ENCODE measurements at places on chromosomes 5 and 9.

GRCh38 chr9:27189426-27189825 is 80.4 kb downstream of the TEK start:
- no peak for DNase-seq

GRCh38 chr5:107100121-107100520 is 570.6 kb downstream of the EFNA5 start:
- DNase-seq: no peak

DNA sequence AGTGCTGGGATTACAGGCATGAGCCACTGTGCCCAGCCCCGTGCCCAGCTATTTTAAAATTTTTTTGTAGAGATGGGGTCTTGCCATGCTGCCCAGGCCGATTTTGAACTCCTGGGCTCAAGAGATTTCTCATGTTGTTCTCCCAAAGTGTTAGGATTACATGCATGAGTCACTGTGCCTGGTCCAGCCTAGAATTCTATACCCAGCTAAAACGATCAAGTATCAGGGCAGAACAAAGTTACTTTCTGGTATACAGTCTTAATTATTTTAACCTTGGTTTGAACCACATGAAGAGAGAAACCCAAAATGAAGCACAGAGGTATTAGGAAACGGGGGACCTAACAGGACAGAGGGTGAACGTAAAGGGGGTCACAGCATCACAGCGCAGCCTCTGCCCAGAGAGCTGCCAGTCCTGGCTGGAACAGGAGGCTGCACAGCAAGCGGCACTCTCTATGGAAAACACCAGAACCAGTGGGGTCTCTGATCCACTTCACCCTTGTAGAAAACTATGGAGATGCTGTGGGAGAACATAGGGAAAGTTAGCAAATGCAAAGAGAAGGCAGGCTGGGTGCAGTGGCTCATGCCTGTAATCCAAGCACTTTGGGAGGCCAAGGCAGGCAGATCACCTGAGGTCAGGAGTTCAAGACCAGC is 10.2 kb downstream of the SQSTM1 start:
- DNase-seq: no peak

DNA sequence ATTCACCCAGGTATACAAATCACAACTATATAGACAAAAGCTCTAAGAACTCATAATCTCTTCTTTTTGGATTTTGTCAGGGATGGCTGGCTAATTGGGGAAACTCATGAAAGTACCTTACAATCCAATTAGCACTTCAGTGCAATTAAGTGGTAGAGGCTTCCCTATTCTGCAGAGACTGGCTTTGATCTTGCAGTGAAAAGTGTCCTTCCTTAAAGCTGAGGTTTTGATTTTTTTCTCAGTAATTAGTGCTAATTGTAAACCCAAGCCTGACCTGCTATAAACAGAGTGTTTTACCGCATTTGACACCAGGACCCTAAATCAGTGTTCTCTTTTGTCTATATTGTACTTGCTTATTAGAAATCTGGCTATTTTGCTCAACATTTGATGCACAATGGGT is 294.0 kb upstream of the EFNA5 start:
- DNase-seq: no peak

DNA sequence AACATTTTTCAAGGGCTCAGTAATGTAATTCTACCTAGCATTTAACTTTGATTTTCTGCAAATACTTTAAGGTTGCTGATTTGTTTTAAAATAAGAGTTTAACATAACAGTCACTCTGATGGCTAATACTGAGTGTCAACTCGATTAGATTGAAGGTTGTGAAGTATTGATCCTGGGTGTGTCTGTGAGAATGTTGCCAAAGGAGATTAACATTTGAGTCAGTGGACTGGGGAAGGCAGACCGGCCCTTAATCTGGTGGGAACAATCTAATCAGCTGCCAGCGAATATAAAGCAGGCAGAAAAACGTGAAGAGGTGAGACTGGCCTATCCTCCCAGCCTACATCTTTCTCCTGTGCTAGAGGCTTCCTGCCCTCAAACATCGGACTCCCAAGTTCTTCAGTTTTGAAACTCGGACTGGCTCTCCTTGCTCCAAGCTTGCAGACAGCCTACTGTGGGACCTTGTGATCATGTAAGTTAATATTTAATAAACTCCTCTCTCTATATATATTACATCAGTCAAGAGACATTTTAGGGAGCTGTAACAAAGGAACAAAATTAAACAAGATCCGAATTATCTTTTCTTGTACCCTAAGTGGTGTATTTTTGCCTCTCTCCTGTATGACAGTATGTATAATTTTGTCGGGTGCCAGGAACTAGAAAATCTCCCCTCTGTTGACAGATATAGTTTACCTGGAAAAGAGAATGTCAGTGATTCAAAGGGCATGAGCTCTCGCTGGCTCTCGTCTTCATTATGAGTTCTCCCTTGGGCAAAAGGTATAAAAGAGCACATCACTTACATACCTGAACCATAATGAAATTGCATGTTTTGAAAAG is 576.1 kb downstream of the LRRC70 start:
- no peak for DNase-seq

GRCh38 chr5:107948377-107948776 is 277.6 kb upstream of the EFNA5 start:
- DNase-seq: no peak

DNA sequence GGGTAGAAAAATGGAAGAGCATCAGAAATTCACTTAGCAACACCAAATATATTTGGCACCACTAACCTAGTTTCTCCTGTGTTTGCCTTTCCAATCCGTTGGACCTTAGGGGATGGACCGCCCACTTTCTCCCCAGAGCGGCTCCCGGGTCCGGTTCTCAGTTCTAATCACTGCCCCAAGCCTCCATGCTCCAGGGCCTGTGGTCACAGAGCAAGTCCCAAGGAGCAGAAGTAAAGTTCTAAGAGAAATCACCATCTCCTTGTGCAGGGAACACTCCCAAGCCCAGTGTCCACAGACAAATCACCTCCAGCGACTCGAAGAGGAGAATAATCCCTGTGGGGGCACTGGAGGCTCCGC is 728 bp upstream of the SLC1A1 start:
- DNase-seq: no peak

DNA sequence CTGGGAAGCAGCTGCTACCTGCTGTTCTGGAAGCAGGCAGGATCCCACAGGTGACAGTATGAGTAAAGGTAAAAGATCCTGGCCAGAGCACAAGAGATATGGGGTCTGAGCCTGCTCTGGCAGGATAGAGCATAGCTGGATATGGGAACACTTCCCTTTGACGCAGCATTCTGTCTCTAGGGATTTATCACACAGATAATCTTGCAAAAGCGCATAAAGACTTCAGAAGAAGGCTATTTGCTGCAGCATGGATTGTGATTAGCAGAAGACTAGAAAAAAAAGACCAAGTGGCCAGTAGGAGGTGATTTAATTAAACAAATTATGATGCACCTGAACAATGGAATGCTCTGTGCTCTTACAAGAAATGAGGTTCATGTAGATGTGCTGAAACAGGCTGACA is 52.4 kb upstream of the PWWP2A start:
- DNase-seq: no peak

DNA sequence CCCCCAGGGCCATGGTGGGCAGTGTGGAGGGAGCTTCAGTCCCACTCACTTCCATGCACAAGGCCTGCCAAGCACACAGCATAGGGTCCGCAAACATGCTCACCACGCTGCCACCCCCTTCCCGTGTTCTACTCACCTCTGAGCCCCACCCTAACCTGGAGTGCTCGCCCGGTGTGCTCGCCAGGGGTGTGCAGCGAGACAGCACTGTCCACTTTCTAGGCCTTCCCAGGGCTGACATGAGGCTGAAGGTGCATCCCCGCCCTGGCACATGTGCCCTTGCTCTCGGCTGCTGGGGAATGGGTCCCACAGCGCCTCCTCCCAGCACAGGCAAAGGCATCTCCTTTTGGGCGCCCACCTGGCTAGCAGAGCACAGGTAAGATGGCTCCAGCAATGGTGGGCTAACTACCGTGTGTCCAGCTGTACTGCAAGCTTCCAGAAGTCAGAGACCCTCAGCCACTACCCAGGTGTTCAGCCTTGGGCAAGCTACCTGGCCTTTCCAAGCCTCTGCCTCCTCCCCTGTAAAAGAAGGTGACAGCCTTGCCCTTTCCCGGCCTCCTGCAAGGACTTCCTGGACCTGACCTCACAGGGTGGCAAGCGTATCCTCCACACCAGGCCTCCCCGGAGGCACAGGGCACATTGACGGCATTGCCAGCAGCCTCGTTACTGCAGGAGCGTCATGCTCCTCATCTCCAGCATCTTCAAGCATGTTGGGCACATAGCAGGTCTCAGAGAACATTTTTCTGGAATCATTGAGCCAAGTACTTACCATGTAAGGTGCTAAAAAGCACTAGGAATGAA is 4.2 kb upstream of the SEC16A start:
- DNase-seq: no peak

DNA sequence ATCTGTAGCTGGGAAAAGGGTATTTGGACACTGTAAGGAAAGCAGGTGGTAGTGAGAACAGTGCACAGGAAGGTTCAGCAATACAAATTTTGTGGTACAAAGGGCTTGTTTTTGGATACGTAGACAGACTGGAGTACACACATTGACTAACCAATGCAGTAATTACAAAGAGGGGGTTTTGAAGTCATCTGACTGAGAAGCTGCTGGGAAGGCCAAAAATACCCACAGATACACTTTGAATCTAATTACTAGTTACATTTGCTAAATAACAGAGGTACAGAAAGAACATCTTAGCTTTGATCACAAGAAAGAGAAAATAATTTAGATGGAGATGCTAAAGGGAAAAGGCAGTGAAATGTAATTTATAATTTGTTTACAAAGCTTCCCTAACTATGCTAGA is 45.9 kb downstream of the PKD2L2 start:
- DNase-seq: no peak

- DNase-seq: no peak
Observed at GRCh38 chr5:116766470-116766947, 191.9 kb upstream of the SEMA6A start.

DNA sequence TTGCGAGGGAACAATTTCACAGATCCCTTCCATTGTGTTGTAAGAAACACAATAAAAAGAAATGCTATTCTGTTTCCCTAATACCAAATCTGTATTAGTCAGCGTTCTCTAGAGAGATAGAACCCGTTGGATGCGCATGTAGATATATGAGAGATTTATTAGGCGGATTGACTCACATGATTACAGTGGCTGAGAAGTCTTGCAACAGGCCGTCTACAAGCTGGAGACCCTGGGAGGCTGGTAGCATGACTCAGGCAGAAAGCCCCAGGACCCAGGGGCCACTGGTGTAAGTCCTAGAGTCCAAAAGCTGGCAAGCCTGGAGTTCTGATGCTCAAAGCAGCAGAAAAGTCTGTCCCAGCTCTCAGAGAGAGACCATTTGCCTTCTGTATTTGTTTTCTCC is 18.4 kb upstream of the IL17B start:
- DNase-seq: no peak

DNA sequence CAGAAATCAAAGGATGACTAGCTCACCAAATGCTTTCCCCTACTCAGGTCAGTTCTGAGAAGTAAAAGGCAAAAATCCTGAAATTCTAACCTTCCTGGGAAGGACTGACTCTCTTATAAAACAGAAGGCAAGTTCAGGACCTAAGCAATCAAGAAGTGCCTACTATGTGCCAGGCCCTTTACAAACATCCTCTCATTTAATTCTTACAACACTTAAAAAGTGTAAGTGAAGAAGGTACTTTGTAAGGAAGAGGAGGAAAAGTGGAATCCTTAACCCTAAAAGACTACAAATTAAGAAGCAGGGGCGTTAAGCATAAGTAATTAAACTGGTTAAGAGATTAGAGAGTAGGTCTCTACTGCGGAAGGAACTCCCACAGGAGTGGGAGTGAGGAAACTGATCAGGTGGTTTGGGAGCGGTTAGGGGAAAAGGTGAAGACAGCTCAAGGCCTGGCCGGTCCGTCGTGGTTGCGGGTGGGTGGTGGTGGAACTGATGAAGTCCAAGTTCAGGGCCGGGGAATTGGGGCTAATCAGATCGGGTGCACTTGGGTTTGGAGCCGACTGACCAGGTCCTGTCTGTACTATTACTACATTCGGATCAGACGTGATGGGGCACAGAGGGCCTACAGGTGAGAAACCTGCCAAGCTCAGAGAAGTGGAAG is 839 bp downstream of the MED27 start:
- no peak for DNase-seq

GRCh38 chr9:109171926-109172325 is 4.9 kb upstream of the FRRS1L start:
- no peak for DNase-seq

- DNase-seq: no peak
Observed at GRCh38 chr9:73845539-73845938, 651.6 kb upstream of the RORB start.

DNA sequence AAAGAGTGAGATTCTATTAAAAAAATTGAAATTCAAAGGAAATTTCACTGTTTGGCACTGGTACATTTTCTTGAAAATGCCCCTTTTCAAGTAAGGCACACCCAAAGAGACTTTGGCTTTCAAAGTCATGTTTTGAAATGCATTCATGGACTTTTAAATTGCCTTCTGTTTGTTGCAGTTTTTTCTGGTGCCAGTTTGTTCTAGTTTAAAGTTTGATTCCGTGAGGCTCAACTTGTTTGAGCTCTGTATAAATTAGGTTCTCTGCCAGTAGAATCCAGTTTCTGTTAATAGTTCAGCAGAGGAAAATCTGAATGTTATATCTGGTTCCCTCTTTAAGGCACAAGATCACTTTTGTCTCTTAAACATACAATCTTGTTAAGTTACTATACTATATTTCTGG is 16.4 kb downstream of the ATP6V0E1 start:
- DNase-seq: no peak

DNA sequence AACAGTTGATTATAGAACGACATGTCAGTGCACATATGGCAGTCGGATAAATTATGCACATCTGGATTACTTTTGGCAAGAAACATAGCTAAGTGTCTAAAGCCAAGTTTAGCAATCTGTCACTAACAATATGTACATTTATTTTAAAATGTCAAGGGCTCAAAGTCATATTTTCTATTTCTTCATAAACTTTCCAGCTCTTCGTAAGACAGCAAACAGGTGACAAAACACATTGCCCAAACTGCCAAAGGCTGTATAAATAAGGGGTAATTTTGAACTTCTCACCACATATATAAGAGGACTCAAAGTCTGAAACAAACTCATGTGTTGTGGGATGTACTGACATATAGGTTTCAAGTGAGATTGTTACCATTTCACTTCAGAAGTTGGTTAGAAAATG is 237.2 kb downstream of the ARL15 start:
- DNase-seq: no peak

GRCh38 chr5:120546922-120547321 is 82.8 kb downstream of the PRR16 start:
- DNase-seq: no peak

DNA sequence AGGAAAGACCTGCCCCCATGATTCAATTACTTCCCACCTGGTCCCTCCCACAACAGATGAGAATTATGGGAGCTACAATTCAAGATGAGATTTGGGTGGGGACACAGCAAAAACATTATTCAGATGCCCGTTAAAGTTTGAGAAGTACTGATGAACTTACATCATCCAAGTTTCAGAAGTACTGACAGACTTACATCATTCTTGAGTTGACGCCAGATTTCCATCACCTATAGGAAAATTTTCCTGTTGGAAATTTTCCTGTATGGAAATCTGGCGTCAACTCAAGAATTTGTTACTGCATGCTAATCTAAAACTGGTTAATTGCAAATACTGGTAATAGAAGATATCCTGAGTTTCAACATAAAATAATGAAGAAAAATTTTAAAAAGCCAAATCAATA is 975.9 kb downstream of the MAT2B start:
- DNase-seq: no peak

- DNase-seq: no peak
Observed at GRCh38 chr5:126794157-126794828, 17.4 kb downstream of the LMNB1 start.

GRCh38 chr9:80305136-80305535 is 733.4 kb downstream of the TLE4 start:
- DNase-seq: no peak
